ENCODE measurements at places on chromosomes 5 and 9.

DNA sequence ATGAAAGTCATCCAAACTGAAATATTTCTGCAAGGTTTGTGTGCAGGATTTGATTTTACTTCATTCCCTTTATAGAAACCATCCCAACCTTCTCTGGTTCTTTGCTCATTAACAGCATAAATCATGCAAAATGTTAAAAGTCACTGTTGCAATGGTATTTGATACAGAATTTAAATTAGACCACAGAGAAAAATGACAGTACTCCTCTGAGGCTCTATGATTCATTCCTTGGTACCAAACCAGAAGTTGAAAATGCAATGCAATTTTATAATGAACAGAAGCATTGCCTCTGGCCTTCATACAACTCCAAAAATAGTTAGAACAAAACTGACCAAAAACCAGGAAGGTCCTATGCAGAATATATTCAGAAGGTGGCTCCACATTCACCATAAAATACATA is 607.1 kb downstream of the TLE1 start:
- no peak for DNase-seq

GRCh38 chr5:32173267-32174010 is 680 bp downstream of the GOLPH3 start:
- peak; percentile 93 for DNase-seq

GRCh38 chr9:78954286-78954685 is 617.5 kb upstream of the TLE4 start:
- no peak for DNase-seq

DNA sequence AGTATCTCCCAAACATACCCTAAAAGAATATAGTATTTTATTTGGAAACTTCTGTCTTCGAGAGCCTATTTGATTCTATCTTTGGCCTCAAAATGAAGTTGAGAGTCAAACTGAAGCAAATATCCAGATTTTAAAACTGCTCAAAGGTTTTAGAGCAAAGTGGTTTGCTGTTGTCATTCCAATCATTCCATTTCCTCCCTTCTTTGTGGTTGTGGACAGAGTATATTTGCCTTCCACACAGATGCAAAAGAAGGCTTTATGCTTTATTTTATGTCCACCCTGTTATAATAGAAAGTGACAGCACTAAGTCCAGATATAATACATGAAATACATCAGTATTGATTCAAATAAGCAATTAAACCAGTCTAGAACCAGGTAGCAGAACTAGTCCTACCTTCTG is 12.4 kb downstream of the GZMK start:
- no peak for DNase-seq

DNA sequence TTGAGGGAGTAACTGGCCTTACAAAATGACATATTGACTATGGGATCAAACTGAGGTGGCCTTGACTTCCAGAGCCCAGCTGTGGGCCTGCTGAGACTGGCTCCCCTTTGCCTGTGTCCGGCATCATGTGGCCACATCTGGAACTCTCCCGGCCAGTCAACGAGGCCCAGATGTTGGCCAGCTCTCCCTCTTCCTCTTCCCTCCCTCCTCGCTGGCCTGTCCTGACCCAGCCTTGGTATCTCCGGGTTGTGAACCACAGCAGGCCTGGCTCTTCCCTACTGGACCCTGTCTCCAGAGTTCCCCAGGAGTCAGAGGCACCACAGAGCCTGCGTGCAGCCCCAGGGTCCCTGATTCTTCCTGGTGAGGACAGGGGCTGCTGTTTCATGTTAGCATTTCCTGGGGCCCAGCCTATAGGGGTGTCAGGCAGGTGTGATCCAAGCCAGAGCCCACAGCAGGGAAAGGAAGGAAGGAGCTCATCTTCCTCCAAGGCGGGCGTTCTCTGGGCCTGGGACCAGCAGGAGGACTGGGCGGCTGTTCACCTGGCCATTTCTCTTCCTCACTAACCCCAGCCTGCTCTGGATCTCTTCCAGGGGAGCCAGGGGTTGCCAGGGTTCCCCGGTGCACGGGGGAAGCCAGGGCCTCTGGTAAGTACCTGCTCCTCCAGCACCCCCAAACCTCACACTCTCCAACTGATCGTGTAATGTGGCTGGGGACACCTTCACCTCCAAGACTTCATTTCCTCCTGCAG is 81.2 kb downstream of the COL27A1 start:
- DNase-seq = no peak

- DNase-seq = no peak
Measured at GRCh38 chr5:82975396-82975795, 101.8 kb downstream of the TMEM167A start.

DNA sequence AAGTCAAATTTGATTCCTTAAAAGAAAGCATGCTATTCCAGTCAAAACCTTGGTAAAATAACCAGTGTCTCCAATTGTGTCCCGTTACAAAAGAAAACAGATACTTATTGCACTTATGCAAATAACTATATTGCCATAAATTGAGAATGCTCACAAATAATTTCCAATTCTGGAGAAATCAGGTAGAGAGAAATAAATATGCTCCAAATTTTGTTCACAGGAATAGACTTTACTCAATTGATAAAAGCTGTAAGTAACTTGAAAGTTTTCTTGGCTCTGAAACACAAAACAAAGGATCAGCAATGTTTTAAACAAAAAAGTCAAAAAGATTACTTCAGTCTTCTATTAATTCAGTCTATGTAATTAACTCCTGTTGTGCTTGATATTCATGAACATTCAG is 7.8 kb upstream of the DTWD2 start:
- DNase-seq = no peak
